ENCODE measurements at places on chromosomes 13 and 19. TPM values are rescaled to one million over a fixed set of nuclear protein-coding genes. Genes with fewer than 3 reads are reported as not detected.

Gene VSIG10L
- 1.8 TPM for total RNA-seq

Gene PCSK4
- total RNA-seq: 1.5 TPM

Gene IFNL1
- 0.70 TPM for total RNA-seq

Gene ZNF536
- not detected for total RNA-seq

Gene LRRC8E
- not detected for total RNA-seq

Gene HTR2A
- total RNA-seq: not detected

Gene PRMT1
- 145 TPM for total RNA-seq

DNA sequence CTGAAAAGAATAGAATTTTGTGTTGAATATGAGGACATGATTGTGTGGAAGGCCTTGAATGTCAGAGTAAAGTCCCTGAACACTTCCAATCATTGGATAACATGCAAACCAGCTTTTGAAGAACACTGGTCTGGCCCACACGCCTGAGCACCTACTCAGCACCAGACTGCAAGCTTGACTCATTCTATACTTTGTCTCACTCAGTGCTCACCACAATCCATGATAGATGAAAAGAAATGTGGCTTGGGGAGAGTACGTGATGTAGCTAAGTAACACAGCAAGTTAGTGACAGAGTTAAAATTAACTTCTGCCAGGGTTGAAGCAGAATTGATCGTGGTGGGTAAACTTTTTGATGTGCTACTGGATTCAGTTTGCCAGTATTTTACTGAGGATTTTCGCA, 12.0 kb downstream of the DLEU7 start:
- peaks cover 7% of the 10 kb centered on the region for H3K27me3 ChIP-seq
- H3K4me3 ChIP-seq: no peak overlapping the region
- DNase-seq: no peak
- H3K4me1 ChIP-seq: peaks cover 11% of the 10 kb centered on the region

DNA sequence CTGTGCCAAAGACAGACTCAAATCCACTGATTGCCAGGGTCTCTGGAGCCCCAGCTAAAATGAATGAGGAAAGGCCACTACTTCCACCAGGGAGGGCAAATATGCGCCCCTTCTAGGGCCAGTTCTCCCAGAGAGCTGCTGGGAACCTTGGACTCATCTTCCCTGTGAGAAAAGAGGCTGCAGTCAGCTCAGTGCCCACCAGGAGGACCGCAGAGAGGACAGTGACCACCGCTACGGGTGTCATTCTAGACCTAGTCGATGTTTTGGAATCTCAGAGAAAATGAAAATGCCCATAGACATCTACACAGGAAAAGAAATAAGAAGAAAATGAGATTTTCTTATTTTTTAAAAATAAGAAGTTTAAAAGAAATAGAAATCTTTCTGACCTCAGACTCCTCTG, 235.1 kb downstream of the UQCRFS1 start:
- H3K4me1 ChIP-seq: no peaks in the 10 kb centered on the region
- no peak for DNase-seq
- H3K36me3 ChIP-seq: no peaks in the 10 kb centered on the region
- no peak overlapping the region for H3K27ac ChIP-seq
- H3K4me3 ChIP-seq: no peak overlapping the region

DNA sequence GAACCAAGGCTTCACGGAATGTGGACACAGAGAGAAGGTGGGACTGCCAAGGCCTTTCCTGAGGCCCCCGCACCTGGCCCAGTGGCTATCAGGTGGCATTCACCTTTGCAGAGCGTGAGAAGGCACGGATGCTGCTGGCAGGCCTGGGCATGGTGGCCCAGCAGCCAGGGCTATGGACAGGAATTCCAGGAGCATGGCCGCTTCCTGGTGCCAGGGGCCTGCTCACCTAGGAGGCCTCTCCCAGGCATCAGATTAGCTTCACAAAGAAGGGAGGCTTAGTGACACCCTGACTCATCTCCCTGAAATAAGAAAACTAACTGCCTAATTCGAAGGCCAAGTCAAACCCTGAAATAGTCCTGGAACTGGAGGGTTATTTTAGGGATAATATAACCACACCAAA, 155.8 kb downstream of the TEX29 start:
- no peaks in the 10 kb centered on the region for H3K36me3 ChIP-seq
- H3K4me3 ChIP-seq: no peak overlapping the region
- no peak for DNase-seq
- H3K27ac ChIP-seq: no peak overlapping the region
- no peaks in the 10 kb centered on the region for H3K4me1 ChIP-seq

DNA sequence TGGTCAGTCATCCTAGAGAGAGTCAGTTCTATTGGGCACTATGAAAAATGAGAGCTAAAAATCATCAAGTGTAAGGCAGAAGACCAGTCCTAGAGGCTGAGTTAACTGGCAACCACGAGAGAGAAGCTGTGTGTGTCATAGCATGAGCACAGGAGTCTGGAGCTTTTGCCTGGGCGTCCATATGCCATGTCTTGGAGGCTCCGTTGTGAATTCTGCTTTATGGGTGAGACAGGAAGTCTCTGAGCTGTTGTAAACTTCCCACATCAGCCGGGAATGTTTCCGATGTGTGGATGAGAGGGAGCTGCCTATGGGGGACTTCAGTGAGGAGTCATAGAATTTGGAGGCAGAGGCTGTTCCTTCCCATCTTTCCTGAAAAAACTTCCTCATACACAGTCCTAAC, 120.0 kb downstream of the ITGBL1 start:
- no peaks in the 10 kb centered on the region for H3K27me3 ChIP-seq
- no peaks in the 10 kb centered on the region for H3K36me3 ChIP-seq
- no peaks in the 10 kb centered on the region for H3K4me1 ChIP-seq
- no peak overlapping the region for H3K27ac ChIP-seq

DNA sequence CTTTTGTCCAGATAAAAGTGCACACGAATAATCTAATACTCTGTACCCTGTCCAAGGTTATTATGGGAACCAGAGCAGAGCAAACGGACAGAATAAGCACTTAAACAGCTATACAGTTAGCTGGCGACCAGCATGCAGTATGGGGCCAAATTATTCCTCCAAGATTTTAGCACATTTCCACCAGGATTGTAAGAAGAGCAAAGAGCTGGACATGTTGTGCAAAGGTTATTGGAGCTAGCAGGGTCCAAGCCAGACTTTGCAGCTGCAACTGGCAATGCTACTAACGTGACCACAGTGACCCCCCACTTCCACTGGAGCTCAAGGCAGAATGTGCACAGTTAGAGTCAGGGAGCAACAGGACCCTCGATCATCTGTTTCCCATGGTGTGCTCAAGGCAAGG, 89.9 kb downstream of the COL4A1 start:
- no peaks in the 10 kb centered on the region for H3K36me3 ChIP-seq
- DNase-seq: no peak
- peaks cover 13% of the 10 kb centered on the region for H3K27me3 ChIP-seq

GRCh38 chr13:100138859-100139491, 50.1 kb downstream of the PCCA start:
- H3K4me1 ChIP-seq: peaks cover 10% of the 10 kb centered on the region
- no peaks in the 10 kb centered on the region for H3K27me3 ChIP-seq
- no peak overlapping the region for H3K27ac ChIP-seq
- H3K36me3 ChIP-seq: peaks cover 25% of the 10 kb centered on the region
- DNase-seq: no peak
- H3K4me3 ChIP-seq: no peak overlapping the region

- peaks cover 10% of the 10 kb centered on the region for H3K4me1 ChIP-seq
- H3K27ac ChIP-seq: no peak overlapping the region
- no peaks in the 10 kb centered on the region for H3K36me3 ChIP-seq
- DNase-seq: no peak
- peaks cover 72% of the 10 kb centered on the region for H3K27me3 ChIP-seq
- H3K4me3 ChIP-seq: peak overlapping the region; percentile 18
Observed at GRCh38 chr13:110799246-110800236, 86.0 kb downstream of the ING1 start.

DNA sequence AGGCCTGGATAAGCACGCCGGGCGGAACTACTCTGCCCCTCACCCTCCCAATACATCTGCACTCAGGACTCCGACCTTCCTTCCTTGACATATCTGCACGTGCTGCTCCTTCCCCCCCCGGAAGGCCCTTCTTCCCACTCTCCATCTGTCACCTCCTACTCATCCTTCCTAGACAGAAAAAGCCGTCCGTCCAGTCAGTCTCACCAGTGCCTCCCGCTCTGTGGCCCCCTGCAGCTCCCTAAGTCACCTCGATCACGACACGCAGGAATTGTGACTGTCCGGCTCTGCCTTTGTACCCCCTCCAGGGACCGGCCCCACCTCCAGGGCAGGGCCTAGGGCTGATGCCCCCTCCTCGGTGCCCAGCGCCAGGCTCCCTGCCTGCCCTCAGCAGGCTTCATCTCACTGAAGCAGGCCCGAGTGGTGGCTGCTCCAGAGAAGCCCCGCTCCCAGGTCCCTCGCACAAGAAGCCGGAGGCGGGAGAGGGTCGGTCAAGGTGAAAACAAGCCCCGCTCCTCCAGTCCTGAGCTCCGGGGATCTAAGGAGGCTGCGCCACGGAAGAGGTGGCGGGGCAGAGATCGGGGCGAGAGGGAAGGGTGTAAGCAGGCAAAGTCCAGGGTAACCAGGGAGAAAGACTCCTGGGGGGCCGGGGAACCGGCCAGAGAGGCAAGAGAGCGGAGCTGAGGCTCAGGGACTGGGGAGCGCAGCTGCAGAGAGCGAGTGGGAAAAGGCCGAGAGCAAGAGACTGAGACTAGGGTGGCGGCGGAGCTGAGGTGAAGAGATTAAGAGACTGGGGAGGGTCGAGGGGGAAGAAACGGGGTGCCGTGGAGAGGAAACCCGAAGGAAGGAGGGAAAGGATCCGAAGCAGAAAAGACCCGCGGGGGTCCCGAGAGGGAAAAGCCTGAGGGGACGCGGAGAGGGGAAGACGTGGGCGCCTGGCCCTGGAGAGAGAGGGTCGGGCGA, 1.1 kb downstream of the PPP6R1 start:
- peak overlapping the region; percentile 100 for H3K27ac ChIP-seq
- H3K27me3 ChIP-seq: no peaks in the 10 kb centered on the region
- H3K4me3 ChIP-seq: peak overlapping the region; percentile 99
- H3K36me3 ChIP-seq: peaks cover 44% of the 10 kb centered on the region
- peak; percentile 59 for DNase-seq
- H3K4me1 ChIP-seq: peaks cover 40% of the 10 kb centered on the region

DNA sequence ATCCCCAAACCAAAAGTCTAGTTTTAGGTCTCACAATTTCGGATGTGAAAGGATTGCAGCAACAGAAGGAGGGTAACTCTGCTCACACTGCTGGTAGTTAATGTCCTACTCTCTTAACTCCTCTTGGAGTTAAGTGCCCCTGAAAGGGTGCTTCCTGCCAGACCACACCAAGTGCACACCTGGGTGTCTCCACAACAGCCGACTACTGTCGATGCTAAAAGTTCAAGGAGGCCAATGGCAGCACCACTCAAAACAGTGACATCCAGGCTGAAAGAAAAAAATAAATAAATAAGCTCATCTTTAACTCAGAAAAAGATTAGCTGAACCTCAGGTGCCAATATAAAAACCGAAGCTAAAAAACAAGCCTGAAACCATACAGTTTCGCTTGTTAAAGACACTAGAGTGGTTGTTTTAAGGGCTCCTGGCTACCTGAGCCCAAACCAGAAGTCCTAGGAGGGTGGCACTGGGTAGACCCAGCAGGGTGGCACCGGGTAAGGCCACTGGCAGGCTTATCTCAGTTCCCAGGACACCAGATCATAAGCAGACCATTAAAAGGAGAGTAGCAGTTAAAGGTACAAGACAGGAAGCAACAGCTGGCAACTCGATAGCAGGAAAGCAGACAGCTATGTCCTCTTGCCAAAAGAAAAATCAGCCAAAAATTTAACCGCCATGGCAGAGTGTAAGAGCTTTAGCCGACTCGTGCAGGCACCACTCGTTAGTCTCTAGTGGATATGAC, 39.3 kb downstream of the BRD4 start:
- H3K27me3 ChIP-seq: no peaks in the 10 kb centered on the region
- H3K4me3 ChIP-seq: no peak overlapping the region
- peaks cover 11% of the 10 kb centered on the region for H3K36me3 ChIP-seq
- H3K27ac ChIP-seq: peak overlapping the region; percentile 80

Measured in activated CD8-positive, alpha-beta memory T cell treated with anti-CD3 and anti-CD28 coated beads, Interleukin-2, amount 10 ng/mL, durations not matched to agents 7 days and 5 days (primary cell).